ENCODE measurements at places on chromosomes 16 and 17.
A peak's percentile ranks its signal among the peaks of the same experiment; 100 is the strongest.

GRCh38 chr17:61400066-61400716 is 548 bp downstream of the TBX2 start:
- DNase-seq: no peak

DNA sequence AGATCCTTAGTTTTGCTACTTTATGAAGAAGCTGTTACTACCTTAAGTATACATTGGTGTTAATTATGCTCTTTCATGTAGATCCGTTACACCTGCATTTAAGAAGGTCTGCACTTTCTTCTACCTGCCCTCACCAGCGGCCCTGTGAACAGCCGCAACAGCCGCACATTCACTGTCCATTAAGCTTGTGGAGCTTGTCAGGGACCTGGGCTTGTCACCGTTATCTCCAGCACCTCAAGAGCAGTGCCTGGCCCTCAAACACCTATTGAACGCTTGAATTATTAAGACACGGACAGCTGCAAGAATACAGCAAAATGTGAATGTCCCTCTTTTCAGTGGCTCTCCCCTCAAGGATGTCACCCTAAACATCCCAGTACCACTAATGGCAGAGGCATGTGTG is 3.0 kb upstream of the MXRA7 start:
- DNase-seq: no peak

DNA sequence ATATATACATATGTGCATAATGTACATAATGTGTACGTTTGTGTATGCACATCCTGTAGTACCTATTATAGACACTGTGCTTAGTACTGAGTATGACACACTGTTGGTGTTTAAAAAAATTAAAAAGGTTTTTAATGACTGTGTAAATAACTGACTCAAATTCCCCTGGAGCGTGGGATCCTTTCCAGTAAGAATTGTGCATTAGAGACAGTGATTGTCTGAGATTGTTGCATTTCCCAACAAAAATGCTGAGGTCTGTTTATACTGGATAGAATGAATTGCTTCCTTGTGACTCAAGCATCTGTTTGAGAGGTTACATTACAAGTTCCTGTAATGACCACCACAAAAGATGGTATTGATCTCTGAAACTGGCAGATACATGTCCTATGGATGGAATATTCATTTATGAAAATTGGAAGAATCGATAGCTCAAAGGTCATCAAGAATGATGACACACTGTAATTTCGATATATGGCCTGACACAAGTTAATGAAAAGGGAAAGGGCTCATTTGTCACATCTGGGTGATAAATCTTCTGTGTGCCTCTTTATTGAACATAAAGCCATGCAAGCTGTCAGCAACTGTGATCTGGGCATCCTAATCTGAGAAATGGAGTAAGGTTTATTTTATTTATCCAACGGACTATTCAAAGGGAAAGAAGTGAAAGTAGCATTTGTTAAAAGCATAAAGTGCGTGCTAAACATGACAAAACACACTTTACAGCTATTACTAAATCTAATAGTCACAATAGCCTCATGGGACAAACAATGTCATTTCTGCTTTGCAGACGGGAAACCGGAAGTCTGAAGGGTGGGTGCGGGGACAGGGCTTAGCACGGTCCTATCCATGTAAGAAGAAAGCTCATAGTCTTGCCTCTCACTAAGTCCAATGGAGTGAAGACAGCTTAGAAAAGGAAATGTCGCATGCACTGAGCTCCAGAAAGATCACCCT is 228.8 kb downstream of the CDH11 start:
- no peak for DNase-seq

DNA sequence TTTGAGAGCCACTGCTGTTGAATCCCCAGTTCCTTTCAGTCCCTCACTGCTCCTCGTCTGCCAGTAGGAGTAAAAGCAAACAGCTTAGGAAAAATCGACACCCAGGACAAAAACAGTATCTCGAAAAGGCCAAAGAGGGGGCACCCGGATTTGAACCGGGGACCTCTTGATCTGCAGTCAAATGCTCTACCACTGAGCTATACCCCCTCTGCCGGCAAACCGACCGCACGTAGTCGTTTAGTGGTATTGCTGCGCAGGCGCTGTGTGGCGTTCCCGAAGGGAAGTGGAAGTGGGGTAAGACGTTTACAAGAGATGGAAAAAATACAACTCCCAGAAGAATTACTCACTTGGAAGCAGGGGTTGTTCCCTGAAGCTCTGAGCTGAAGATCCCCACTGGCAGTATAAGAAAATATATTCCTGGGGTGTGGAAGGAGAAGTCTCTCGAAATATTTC is 2.2 kb upstream of the PLXDC1 start:
- peak; percentile 87 for DNase-seq

- DNase-seq: no peak
Measured at GRCh38 chr17:3914312-3914670, 2.0 kb downstream of the P2RX1 start.

GRCh38 chr17:19311421-19312215 is 50.9 kb downstream of the B9D1 start:
- no peak for DNase-seq

Data from activated effector memory CD4-positive, alpha-beta T cell treated with Interleukin-2 at 50 U/mL for 16 hours (primary cell).